ENCODE measurements at places on chromosomes 7 and 10. TPM values are rescaled to one million over a fixed set of nuclear protein-coding genes. Genes with fewer than 3 reads are reported as not detected.

DNA sequence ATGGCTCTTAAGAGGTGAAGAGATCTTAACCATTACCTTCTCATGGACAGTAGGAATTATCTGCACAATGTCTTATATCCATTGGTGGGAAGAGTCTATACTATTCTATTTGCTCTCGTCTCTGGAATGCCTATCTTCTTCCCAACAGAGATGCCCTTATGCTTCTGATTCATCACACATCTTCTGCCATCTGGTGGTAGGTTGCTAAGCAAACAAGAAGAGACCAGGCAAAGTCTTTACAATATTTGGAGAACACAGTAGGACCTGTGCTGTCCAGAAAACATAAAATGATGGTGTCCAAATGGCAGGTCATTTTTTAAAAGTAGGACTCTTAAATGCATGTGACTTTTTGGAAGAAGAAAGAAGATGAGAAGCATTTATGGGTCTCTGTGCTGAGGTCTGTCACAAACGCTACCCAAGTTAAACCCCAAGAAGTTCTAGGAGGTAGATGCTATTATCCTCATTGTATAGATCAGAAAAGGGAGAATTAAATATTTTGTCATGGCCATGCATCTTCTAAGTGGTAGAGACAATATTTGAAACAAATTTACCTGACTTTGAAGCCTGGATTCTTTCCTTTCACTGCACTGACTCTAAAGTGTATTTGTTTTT is 67.8 kb upstream of the NXPH1 start:
- peaks cover 4% of the 10 kb centered on the region for H3K27me3 ChIP-seq
- no peaks in the 10 kb centered on the region for H3K4me1 ChIP-seq
- no peak for DNase-seq
- H3K36me3 ChIP-seq: no peaks in the 10 kb centered on the region
- no peak overlapping the region for H3K4me3 ChIP-seq
- no peak overlapping the region for H3K27ac ChIP-seq

The ZNF775 gene
- total RNA-seq: 5.9 TPM

GRCh38 chr7:158917818-158918217 is 61.5 kb downstream of the DYNC2I1 start:
- H3K4me3 ChIP-seq: no peak overlapping the region
- H3K27me3 ChIP-seq: no peaks in the 10 kb centered on the region
- no peak overlapping the region for H3K27ac ChIP-seq
- peaks cover 35% of the 10 kb centered on the region for H3K36me3 ChIP-seq
- no peaks in the 10 kb centered on the region for H3K4me1 ChIP-seq

DNA sequence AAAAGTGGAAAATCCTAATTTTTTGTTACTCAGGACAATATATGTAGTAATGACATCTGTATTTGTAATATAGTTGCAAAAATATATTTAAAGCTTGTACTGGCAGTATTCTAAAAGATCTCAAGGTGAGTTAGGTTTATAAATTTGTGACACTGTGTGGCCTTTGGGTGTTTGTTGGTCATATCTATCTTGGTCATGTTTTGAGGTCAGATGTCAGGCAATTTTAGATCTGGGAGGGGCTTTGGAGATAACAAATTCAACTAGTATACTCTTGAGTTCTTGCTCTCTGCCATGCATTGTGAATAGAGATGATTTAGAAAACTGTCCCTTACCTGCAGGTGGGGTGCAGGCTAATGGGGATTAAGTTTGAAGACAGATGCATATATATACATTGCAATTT is 3.1 kb downstream of the TBC1D12 start:
- H3K4me3 ChIP-seq: peak overlapping the region; percentile 93
- DNase-seq: no peak
- H3K4me1 ChIP-seq: peaks cover 57% of the 10 kb centered on the region
- peak overlapping the region; percentile 28 for H3K27ac ChIP-seq

DNA sequence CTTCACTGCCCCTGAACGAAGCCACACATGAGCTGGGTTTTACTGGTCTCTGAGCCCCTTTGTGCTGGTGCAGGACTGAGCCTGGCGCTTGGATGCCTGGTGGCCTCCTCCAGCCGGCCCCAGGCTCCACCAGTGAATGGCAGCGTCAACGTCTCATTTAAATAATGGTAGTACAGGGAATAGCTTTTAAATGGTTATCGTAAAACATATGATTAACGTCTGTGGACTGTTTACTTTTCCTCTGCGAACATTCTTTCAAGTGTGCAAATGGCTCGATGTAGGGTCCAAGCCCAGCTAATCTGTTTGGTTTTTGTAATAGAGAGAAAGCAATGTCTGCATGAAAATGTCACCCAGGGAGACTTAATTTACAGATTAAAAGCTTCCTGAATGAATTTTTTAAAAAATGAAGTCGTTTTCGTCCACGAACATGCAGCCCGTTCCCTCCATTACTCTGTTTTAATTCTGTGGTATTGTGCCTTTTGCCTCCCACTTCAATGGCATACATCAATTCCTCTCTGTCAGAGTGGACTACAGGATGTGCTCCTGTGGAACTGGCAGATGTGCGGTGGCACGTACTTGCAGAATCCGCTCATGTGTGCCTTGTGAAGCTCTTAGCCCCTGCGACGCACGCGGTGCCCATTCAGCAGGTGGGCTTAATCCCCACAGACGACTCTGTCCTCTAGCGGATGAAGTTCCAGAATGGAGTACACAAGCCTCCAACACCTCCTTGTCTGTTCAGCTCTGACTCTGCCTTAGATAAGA is 192.7 kb downstream of the TCF7L2 start:
- peak overlapping the region; percentile 54 for H3K27ac ChIP-seq
- no peaks in the 10 kb centered on the region for H3K27me3 ChIP-seq
- no peak for DNase-seq
- peaks cover 50% of the 10 kb centered on the region for H3K36me3 ChIP-seq

DNA sequence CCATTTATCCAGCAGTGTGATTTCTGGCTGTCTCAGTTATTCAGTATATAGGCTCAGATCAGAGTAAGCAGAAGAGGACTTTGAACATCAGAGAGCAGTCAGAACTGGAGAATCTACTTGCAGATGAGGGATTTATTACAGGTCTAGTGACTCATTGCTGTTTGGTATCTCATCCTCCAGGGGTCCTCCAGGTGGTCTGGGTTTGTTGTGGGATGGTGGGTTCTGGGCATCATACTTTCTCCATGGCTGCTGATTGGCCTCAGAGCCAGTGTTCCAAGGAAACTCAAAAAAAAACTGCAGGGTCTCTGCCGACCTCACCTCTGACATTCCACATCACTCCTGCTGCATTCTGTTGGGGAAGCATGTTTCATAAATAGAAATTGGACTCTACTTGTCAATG is 214.8 kb downstream of the CNTNAP2 start:
- no peaks in the 10 kb centered on the region for H3K27me3 ChIP-seq
- no peaks in the 10 kb centered on the region for H3K4me1 ChIP-seq
- no peak overlapping the region for H3K27ac ChIP-seq

All from osteocyte (in vitro differentiated cells).